ENCODE measurements at places on chromosomes 12 and 14.
A peak's percentile ranks its signal among the peaks of the same experiment; 100 is the strongest.

- no peak for DNase-seq
These were observed 3.1 kb downstream of the MCRS1 start for GRCh38 chr12:49564686-49565405.

DNA sequence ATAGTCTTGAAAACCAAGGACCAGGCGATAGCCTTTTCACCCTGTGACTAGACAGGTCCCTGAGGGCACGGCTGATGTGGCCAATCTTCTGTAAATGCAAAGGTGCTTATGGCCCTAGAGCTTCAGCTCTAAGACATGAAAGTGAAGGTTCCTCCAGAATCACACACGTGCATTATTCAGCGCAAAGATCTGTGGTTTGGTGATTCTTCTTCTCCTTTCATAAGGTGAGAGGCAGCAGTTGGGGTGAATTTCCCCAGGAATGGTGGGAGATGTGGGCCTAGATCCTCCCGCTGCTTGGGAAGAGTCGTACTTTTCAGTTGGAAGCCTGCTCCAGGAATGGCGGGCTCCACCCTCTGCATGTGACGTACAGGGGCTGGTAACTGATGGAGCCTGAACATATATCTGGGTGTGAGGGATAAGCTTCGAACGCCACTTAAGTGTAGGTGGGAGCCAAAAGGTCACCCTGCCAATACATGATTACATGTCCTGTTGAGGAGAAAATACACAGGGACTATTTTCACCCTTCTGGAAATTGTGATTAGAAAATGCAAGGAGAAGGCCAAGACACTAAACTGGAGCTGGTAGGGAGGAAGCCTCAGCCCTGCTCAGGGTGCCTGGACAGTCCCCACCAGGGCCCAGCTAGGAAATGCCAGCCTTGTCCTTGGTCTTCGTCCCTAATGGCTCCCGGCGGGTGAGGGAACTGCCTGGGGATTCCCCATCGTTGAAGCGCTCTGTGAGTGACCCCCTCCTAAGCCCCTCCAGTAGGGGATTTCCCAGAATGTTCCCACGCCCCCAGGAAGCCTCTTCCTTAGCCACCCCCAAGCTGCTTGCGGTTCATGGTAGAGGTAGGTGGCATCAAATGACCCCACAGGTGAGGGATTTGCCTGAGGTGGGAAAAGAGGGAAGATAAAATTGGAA is 17.6 kb downstream of the BATF start:
- no peak for DNase-seq

GRCh38 chr14:36747411-36748184 is 85.9 kb downstream of the PAX9 start:
- no peak for DNase-seq

GRCh38 chr14:23182372-23183157 is 895 bp downstream of the SLC7A8 start:
- DNase-seq: peak; percentile 94

- DNase-seq: no peak
These were observed 19.2 kb upstream of the PLEKHA5 start for GRCh38 chr12:19110221-19110940.
